ENCODE measurements at places on chromosomes 1 and 21.

GRCh38 chr1:87715471-87715870 lies 386.8 kb downstream of the LMO4 start:
- no peak for DNase-seq

- no peak for DNase-seq
Measured at GRCh38 chr1:245118806-245119205, 36.0 kb upstream of the KIF26B start.

- DNase-seq = no peak
Measured at GRCh38 chr1:51958824-51959223, 31.7 kb downstream of the RAB3B start.

DNA sequence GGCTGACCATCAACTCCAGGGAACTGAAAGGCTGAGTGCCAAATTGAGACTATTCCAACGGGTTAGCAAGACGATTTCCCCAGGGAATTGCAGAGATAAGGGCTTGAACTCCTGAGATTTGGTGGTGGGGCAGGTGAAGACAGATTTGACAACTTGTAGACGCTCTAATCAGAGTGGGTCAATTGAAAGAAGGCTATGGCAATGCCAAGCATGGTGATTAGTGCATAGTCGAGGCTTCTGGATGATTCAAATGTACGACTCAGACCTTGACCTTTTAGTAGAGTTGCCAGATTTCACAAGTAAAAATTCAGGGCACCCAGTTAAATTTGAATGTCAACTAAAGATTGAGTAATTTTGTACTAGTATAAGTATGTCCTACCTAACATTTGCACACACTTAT lies 302.1 kb upstream of the SPAG17 start:
- DNase-seq = no peak

- no peak for DNase-seq
Measured at GRCh38 chr21:42964086-42964485, 10.3 kb upstream of the PKNOX1 start.

Data from stimulated activated CD4-positive, alpha-beta T cell treated with anti-CD3 and anti-CD28 coated beads, Interleukin-2, amount 100 ng/mL, for 4 hours (primary cell).